ENCODE measurements at places on chromosomes 6 and 20. TPM values are rescaled to one million over a fixed set of nuclear protein-coding genes. Genes with fewer than 3 reads are reported as not detected.

Gene HLA-DQB2
- not detected for polyA plus RNA-seq

Gene ABHD16B
- not detected for polyA plus RNA-seq

Gene MUC22
- not detected for polyA plus RNA-seq

Gene HLA-DQB1
- polyA plus RNA-seq, result not detected

Gene TXLNB
- 0.88 TPM for polyA plus RNA-seq

Gene PACSIN1
- polyA plus RNA-seq, result 0.04 TPM

Gene CALHM5
- polyA plus RNA-seq, result 7.7 TPM

Gene CLPSL1
- not detected for polyA plus RNA-seq

Gene TRIM31
- polyA plus RNA-seq, result not detected

Gene FHL5
- polyA plus RNA-seq, result not detected

Gene TRDN
- polyA plus RNA-seq, result not detected

DNA sequence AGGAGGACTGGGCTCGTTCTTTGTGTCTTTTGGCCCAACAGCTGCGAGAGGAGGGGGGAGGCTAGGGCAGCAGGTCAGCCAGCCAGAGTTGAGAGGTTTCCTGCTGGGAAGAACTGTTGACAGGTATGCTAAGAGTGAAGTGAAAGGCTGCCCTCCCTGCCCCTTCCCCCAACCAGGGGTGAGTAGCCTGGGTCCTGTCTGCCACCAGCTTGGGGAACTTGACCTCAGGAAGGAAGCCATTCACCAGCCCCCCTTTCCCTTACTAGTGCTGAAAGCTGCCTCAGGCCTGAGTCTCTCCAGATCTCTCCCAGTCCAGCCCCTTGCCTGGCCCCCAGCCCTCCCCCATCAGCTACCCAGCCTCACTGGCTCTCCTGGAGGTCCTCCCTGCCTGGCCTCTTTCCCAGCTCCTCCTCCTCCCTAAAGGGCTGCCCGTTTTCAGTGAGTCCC is 20.7 kb upstream of the ZNF76 start:
- no peak for DNase-seq

- peak; percentile 78 for DNase-seq
Observed at GRCh38 chr20:1434571-1435336, 31.9 kb downstream of the NSFL1C start.

DNA sequence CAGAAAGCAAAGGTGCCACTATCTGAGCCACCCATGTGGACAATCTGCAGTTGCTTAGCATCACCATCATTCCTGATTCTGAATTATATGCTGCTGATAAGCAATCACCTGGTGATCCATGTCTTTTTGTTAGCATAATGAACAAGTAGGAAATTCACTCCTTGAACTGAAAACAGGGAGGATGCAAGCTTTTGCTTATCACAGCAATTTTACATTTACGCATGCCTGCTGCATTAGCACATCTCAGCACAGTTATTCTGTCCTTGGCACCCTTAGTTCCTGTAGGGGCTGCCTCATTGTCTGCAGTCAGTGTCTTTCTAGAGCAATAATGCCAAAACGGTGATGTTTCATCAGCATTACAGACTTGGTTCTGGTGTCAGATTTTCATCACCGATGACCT is 162.6 kb downstream of the KIF16B start:
- DNase-seq, result no peak

GRCh38 chr20:19668418-19668817 is 89.6 kb upstream of the RIN2 start:
- DNase-seq, result no peak

- DNase-seq, result no peak
Observed at GRCh38 chr20:24473435-24474223, 4.2 kb downstream of the SYNDIG1 start.

DNA sequence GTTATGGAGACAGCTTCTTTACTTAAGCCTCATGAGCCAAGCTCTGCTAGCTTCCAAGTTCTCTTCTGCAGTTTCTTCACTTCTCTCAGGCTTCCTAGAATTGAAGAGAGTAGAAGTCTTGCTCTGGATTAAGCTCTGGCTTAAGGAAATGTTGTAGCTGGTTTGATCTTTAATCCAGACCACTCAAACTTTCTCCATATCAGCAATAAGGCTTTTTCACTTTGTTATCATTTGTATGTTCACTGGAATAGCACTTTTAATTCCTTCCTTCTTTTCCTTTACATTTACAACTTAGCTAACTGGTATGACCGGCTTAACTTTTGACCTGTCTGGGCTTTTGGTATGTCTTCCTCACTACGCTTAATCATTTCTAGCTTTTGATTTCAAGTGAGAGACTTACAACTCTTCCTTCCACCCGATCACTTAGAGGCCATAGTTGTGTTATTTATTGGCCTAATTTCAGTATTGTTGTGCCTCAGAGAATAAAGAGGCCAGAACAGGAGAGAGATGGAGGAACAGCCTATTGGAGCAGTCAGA is 236.6 kb upstream of the BMP2 start:
- DNase-seq, result no peak

GRCh38 chr6:26183581-26184366 is 96.5 kb downstream of the HFE start:
- DNase-seq, result peak; percentile 72

DNA sequence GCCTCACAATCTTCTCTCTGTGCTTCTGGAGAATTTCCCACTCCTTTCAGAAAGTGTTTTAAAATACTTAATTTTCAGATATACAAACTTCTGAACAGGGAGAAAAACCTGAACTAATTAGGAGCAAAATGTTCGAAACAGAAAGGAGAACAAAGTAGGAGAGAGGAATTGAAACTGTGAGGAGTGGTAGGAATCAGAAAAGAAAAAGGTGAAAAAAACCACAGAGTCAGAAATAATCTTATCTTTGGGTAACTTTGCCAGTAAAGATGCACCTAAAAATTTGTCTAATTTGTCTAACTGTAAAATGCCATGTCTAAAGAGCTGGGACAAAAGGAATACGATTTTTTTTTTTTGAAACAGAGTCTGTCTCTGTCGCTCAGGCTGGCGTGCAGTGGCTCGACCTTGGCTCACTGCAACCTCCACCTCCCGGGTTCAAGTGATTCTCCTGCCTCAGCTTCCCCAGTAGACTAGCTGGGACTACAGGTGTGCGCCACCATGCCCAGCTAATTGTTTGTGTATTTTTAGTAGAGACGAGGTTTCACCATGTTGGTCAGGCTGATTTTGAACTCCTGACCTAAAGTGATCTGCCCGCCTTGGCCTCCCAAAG is 4.7 kb upstream of the RIPOR2 start:
- no peak for DNase-seq

- DNase-seq, result no peak
Observed at GRCh38 chr20:45341939-45342854, 6.0 kb downstream of the SDC4 start.

DNA sequence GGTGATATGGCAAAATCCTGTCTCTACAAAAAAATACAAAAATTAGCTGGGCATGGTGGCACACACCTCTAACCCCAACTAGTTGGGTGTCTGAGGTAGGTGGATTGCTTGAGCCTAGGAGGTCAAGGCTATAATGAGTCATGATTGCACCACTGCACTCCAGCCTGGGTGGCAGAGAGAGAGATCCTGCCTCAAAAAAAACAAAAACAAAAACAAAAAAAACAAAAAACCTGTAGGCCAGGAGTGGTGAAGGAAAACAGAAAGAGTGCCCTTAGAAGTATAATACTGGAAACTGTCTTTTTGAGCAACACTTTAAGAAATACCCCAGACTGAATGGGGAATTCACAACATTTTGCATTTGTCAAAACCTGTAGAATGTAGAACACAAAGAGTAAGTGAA is 85.3 kb downstream of the JARID2 start:
- no peak for DNase-seq

- DNase-seq, result no peak
Observed at GRCh38 chr6:80154160-80154559, 47.7 kb downstream of the BCKDHB start.

GRCh38 chr6:98295515-98296175 is 538.7 kb upstream of the POU3F2 start:
- DNase-seq, result no peak

DNA sequence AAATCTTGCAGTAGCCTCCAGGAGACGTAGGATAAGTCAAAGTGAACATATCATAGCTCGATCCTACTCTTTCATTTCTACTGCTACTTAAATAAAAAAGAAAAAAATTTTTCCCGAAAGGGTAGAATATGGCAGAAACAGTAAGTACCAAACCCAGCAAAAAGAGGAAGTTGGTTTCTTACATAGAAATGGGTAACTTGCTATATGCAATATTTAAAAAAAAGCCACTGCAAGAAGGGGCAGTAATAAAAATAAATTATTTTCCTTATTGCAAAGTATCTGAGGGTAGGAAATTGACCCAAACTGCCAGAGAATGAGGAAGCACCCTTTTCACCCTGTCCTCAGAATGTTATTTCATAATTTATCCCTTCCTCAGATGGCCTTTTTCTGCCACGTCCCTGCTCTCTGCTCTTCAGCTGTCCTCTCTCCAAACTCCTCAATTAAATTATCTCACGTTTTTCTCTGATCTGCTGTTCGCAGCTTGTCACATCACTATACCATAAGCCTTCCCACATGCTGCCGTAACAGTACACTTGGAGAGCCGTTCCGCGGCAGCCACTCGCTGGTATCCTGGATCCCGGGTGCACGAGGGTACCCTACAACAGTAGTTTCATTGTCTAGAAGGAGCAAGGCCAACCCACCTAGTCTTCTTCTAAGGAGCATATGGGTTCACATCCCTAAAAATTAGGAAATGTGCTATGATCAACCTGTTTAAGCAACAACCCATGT is 149.6 kb downstream of the BACH2 start:
- no peak for DNase-seq

- DNase-seq, result no peak
Observed at GRCh38 chr6:150266963-150267685, 101.7 kb upstream of the IYD start.

DNA sequence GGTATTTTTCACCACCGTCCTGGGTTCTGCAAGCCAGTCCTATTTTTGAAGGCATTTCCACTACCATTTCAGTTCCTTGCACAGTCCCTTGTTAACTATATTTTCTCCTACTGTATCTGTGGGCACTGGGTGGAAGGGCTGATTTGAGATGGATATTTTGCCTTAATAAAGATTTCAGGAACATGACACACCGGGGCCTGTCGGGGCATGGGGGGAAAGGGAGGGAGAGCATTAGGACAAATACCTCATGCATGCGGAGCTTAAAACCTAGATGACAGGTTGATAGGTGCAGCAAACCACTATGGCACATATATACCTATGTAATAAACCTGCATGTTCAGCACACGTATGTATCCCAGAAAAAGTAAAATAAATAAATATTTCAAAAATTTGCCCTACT is 22.4 kb downstream of the STK38 start:
- DNase-seq, result no peak

DNA sequence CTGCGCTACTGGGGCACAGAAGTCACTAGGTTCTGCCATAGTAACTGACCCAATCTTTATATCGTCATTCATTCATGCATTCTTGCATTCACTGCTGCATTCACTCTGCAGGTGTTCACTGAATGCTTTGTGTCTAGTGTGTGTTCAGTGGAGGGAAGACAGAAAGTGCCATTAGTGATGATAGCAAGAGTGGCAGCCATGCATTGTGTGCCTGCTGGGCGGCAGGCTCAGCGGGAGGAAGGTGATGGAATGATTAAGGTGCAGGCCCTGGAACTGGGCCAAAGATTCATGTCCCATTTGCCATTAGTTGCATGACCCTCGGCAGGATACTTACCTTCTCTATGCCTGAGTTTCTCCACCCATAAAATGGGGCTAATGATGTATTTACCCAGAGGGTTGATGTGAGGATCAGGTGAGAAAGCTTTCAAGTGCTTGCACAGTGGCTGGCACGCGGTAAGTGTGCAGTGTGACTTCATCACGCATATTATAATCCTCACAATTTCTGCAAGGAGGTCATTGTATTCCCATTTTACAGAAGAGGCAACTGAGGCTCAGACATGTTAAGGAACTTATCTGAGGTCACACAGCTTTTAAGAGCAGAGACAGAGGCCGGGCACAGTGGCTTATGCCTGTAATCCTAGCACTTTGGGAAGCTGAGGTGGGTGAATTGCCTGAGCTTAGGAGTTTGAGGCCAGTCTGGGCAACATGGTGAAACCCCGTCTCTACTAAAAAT is 40.1 kb downstream of the ITPR3 start:
- DNase-seq, result no peak

- peak; percentile 21 for DNase-seq
Observed at GRCh38 chr20:44137266-44137801, 49.7 kb downstream of the JPH2 start.

All from AG04450 (cell line).